AG10803 (cell line): ENCODE measurements at places on chromosomes 2 and 18.

DNA sequence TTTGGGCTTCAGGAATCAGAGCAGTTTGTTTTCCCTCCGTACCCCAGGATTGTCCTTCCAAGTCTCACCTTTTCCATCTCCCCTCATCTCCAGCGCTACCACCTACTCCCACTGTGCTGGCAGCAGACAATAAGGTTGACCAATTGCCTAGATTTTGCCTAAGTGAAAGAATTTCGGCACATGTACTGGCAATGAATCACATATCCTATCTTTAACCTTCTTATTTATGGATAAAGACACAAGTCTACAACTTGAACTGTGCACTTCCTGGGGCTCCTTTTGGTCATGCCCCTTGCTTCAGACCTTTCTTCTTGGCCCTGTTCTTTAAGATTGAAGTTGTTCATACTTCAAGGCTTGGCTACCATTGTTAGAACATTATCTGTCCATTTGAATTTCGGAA is 71.4 kb downstream of the KCMF1 start:
- DNase-seq = no peak

GRCh38 chr18:26703170-26703930 is 155.0 kb upstream of the KCTD1 start:
- DNase-seq = no peak

DNA sequence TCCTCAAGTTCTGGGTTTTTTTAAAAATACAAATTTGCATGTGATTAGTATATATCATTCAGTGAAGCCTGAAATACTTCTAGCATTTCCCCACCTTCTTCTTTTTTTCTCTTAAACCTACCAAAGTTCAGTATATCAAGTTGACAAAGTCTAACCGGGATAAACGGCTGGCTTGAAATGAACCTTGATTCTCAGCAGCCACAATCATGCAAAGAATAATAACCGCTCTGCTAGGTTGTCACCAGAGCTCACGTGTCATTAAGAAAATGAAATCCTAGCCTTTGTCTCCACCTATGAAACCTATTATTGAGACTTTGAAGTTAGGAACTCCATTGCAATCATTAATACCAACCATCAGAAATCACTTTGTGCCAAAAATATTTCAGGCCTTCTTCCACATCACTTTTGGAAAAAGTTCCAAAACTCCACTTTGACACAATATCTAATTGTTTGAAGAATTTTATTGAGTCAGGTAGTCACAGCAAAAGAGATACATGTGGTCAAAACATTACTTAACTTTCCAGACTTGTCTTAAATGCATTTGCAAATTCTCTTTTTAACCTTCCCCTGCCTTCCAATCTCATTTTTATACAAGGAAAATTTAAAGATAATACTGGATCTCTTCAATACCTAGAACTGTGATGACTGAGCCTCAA is 285.6 kb upstream of the ACVR2A start:
- DNase-seq = no peak

- peak; percentile 88 for DNase-seq
Measured at GRCh38 chr2:47016172-47016913, 100.7 kb upstream of the MCFD2 start.

- DNase-seq = no peak
Measured at GRCh38 chr2:143823876-143824275, 694.7 kb downstream of the ARHGAP15 start.
